ENCODE measurements at places on chromosomes 2 and 18. TPM values are rescaled to one million over a fixed set of nuclear protein-coding genes. Genes with fewer than 3 reads are reported as not detected.

The CDH7 gene
- polyA plus RNA-seq, result not detected

The WDCP gene
- 1.8 TPM for polyA plus RNA-seq

The MYOM1 gene
- 174 TPM for polyA plus RNA-seq

The CHAC2 gene
- 2.0 TPM for polyA plus RNA-seq

- DNase-seq, result no peak
Measured at GRCh38 chr2:792687-793086, 115.5 kb upstream of the TMEM18 start.

DNA sequence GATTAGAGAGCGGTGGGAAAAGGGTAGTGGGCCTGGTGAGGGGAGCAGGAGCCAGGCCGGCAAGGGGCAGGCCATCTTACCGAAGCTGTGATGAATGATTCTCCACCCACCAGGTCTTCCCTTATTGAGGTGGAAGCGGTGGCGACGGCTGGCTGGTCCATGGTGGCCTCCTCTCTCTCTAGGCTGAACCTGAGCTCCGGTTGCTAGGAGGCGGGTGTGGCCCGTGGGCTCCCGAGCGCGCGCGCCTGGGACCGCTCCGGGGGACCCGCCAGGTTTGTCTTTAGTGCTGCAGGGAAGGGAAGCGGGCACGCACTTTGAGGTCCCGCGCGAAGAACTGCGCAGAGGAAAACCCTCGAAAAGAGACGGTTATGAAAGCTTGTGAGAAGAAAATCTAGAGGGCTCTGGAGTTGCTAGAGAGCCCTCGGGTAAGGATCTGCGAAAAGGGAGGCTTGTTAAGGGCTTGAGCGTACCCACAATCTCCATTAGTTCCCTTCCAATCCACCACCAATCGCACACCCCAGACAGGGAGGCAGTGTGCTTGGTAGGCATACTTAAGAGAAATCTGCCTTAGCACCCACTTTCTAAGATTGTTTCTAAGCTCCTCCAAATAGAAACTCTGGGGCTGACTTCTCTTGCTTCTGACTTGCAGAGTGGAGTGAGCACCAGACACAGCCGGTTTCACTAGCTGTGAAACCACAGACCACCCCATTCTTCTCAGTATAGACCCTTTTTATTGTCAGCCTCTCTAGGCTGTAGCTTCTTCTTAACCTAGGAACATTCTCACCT lies at the start of gene STPG4:
Gene STPG4, minus strand, starts transcription at position 218 of the 786 bp plus-strand sequence. Its CDS starts 57 bp downstream, at position 161.
- DNase-seq, result no peak

- DNase-seq, result no peak
Measured at GRCh38 chr18:70931942-70932814, 643.3 kb downstream of the SOCS6 start.

GRCh38 chr2:222318026-222318711 lies 19.4 kb upstream of the PAX3 start:
- DNase-seq, result peak; percentile 41

- no peak for DNase-seq
Measured at GRCh38 chr2:69815717-69816116, 13.7 kb upstream of the GMCL1 start.

DNA sequence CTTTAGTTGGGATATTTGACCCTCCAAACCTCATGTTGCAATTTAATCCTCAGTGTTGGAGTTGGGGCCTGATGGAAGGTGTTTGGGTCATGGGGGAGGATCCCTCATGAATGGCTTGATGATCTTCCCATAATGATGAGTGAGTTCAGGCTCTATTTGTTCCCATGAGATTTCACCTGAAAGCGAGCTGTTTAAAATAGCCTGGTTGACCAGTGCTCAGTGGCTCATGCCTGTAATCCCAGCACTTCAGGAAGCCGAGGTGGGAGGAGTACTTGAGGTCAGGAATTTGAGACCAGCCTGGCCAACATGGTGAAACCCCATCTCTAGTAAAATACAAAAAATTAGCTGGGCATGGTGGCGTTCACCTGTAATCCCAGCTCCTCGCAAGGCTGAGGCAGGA lies 14.9 kb upstream of the PSME4 start:
- no peak for DNase-seq

GRCh38 chr2:85154048-85154753 lies 21.0 kb downstream of the TCF7L1 start:
- no peak for DNase-seq

GRCh38 chr18:28793901-28794300 lies 617.0 kb upstream of the CDH2 start:
- no peak for DNase-seq

DNA sequence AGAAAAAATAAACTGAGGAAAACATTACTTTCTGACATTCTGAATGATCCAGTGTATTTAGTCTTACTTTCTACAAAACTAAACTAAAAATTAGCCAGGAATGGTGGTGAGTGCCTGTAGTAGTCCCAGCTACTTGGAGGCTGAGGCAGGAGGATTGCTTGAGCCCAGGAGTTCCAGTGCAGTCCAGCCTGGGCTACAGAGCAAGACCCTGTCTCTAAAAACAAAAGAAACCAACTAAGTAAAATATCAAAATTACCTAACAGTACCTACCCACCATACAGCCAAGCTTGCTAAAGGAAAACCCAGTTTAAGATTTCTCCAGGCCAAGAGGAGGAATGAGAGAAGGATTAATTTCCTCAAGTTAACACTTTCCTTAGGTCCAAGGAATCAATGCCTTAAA lies 2.9 kb downstream of the HSPD1 start:
- DNase-seq, result no peak

GRCh38 chr18:68428661-68429060 lies 286.2 kb downstream of the TMX3 start:
- no peak for DNase-seq

- DNase-seq, result no peak
Measured at GRCh38 chr2:84957771-84958134, 13.2 kb upstream of the KCMF1 start.

GRCh38 chr2:54444503-54444902 lies 11.6 kb upstream of the SPTBN1 start:
- DNase-seq, result peak; percentile 59

DNA sequence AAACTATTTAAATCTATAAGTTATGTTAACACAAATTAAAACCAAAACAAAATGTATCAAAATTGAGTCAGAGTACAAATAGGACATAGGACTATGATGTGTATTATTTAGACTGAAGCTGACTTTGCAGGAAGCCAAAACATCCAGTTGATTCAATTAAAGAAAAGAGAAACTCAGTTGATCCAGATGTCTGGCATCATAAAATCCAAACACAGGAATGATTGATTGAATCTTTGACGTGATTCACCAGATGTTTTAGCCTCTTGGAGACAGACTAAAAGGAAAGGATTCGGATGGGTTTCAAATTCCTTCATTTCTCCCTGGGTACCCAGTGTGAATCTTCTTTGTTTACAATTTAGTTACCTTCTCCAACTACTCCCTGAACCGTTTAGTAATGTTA lies 272.9 kb downstream of the IRS1 start:
- no peak for DNase-seq

GRCh38 chr18:74774486-74774885 lies 176.8 kb downstream of the ZNF407 start:
- no peak for DNase-seq

- DNase-seq, result no peak
Measured at GRCh38 chr2:126863336-126864015, 35.2 kb upstream of the TEX51 start.

DNA sequence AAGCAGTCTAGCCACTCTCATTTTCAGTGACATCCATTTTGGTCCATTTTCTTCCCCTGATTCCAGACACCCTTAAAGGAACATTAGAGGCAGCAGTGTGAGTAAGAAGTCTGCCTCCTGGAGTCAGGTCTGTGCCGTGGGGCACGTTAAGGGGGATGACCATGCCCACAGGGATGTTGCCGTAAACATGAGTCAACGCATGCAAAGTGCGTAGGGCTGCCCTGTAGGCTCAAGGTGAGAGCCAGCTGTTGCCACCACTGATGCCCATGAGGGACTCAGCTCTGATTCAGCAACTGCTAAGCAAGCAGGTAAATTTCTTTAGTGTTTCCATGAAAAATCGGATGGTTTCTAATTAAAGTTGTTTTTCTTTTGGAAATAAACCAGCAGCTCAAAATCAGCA lies 61.4 kb upstream of the TFCP2L1 start:
- no peak for DNase-seq

- DNase-seq, result peak; percentile 5
Measured at GRCh38 chr2:151097128-151097527, 164.5 kb downstream of the RBM43 start.

GRCh38 chr2:177242121-177242987 lies 22.2 kb downstream of the NFE2L2 start:
- DNase-seq, result no peak

Measured in heart right ventricle (tissue), 16 donors.